ENCODE measurements at places on chromosomes 1 and 21. TPM values are rescaled to one million over a fixed set of nuclear protein-coding genes. Genes with fewer than 3 reads are reported as not detected.

DNA sequence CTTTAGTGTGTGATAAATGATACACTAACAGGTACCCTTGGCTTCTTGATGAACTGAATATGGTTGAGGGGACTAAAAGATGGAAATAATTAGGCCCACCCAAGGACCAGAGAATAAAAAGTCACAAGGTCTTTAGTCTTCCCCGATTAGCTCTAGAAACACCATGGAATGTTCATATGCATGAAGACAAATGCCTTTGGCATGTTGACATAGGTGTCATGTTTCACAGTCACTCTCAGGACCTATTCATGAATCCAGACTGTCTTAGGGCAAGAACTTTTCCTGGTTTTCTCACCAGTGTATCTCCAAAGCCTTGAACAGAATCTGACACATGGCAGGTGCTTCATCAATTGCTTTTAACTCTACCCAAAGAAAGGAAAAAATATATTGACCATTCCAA, 412.8 kb downstream of the AJAP1 start:
- no peak for DNase-seq

LGR6 gene
- total RNA-seq, result 0.86 TPM

DNA sequence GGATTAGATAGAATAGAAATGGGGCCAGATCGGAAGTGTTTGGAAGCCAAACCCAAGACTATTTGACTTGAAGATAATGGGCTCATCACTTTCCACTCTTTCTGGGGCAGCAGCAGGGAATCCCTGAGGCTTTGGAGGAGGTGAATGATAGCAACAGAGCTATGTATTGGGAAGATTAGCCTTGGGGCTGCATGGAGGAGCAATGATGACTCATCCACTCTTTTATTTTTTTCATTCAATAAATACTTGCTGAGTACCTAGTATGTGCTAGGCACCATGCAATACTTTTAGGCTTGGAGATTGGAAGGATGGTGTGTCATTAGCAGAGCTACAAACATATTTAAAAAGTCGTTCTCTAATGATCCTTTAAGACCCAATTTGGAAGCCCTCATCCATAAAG, 166.9 kb upstream of the FOXD3 start:
- DNase-seq, result no peak

DNA sequence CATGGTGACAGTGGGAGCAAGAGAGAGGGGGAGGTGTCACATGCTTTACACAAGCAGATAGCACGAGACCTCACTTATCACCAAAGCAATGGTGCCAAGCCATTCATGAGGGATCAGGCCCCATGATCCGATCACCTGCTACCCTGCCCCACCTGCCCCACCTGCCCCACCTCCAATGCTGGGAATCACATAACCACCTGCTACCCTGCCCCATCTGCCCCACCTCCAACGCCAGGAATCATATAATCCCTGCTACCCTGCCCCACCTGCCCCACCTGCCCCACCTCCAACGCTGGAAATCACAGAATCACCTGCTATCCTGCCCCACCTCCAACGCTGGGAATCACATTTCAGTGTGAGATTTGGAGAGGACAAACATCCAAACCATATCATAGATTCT, 10.6 kb upstream of the AIRE start:
- no peak for DNase-seq

SLC25A34 gene
- total RNA-seq, result 2.9 TPM

DNA sequence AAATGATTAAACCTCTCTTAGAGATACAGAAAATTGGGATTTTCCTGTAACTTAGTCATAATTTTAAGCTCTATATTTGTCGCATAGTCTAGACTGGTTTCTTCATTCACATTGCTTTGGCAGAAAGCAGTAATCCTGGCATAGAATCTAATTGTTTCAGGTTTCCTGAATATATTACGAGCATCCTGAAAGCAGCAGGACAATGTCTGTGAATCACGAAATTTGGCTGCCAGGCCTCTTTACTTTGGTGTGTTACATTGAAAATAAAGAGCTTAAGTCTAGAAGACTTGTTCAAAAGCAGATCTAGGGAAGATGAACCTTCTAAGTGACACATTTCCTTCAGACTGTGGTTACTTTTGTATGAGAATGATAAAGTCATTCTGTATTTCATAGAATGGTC, 72.2 kb downstream of the TDRD5 start:
- DNase-seq, result no peak

KIF17 gene
- 1.5 TPM for total RNA-seq

RIPPLY3 gene
- not detected for total RNA-seq

All from cardiac septum (tissue), 1 donor.